ENCODE measurements at places on chromosomes 4 and X.

- no peak for DNase-seq
Observed at GRCh38 chr4:89253311-89253710, 54.3 kb downstream of the GPRIN3 start.

- no peak for DNase-seq
Observed at GRCh38 chrX:121122332-121122731, 74.9 kb downstream of the GLUD2 start.

DNA sequence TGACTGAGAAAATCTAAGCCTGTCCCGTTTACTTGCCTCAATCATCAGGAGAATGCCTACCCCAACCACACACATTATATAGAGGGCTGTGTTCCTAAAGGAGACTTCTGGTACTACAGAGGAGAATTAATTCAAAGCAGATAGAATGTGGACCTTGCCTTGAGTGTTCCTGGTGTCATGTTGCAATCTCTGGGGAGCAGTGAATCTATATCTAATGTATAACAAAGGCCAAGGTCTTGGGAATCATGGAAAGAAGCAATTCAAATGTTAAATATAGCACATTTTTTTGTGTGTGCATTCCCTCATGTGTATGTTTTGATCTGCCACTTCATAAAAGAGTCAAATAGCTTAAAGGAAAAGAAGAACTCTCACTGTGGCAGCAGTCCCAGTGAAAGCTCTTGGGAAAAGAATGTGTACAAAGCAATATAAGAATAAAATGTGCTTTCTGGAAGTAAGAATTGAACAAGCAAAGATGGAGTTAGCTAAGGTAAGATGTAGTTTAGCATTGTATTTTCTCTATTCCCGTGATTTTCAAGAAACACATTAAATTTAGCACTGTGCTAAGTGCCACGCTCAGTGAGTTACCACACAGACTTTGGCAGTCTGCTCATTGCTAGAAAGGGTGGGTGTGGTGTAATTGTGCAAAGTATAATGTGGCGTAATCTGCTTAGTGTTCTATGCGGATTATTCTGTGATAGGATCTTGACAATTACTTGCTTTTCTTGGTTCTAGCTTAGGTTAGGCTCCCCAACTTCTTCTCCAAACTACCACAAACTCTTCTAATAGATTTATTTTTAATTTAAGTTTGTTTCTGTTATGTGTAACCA is 13.7 kb downstream of the ADH6 start:
- DNase-seq: no peak

DNA sequence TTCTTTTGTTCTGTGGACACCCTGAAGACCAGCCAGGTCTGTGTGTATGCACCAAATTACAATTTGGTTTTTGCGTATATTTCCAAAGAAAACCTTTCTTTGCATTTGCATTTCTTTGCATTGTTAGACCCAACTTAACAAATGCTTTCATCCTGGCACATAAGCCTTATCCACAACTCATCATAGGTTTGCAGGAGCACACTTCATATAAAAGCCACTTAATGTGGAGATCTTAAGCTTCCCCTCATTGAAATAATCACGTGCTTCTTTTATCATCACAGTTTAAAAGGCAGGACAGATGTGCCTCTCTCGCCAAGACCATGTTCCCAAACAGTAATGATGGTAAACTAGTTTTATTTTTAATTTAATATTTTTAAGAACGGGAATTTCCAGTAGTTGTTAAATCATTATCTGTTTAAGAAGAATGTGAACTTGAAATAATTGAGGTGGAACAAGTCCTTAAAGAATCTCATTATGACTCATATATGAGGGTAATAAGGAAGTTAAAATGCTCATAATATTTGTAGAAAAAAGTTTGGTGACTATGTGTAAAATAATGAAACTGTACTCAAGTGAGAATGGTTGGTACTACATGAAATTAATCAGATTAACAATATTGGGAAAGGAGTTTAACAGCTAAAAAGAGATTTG is 65.5 kb downstream of the GLRA3 start:
- peak; percentile 6 for DNase-seq

DNA sequence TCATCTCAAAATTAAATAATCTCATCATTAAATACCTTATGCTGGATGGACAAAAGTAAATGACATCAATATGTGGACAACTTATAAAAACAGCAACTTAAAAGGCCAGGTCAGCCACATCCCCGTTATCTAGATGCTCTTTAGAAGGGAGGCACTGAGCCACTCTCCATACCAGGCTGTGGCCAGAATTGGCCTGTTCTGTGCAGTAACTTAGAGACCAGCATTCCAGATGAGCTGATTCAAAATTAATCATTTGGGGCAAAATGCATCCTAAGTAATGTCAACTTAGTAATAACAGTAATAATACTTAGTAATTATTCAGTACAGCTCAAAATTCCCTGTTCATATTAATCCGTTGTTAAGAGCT is 373.6 kb downstream of the FBXW7 start:
- no peak for DNase-seq

DNA sequence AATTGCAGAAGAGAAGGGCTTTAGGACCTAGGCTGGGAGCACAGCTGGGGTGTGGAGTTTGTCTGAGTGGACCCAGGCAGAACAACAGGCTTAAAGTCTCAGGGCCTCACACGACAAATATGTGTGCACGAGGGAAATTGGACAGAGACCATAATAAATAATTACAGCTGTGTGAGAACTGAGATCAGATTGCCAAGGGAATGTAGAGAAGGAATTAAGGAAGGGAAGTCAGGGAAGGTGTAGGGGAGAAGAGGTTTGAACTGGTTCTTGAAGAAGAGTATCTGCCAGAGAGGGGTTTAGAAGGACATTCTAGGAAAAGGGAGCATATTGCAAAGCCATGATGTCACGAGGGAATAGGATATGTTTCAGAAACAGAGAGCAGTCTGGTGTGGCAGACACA is 120.7 kb upstream of the TSPAN5 start:
- DNase-seq: no peak

Data from HCEC 1CT (cell line).